GM18507 (cell line): ENCODE measurements at places on chromosomes 4 and X.

DNA sequence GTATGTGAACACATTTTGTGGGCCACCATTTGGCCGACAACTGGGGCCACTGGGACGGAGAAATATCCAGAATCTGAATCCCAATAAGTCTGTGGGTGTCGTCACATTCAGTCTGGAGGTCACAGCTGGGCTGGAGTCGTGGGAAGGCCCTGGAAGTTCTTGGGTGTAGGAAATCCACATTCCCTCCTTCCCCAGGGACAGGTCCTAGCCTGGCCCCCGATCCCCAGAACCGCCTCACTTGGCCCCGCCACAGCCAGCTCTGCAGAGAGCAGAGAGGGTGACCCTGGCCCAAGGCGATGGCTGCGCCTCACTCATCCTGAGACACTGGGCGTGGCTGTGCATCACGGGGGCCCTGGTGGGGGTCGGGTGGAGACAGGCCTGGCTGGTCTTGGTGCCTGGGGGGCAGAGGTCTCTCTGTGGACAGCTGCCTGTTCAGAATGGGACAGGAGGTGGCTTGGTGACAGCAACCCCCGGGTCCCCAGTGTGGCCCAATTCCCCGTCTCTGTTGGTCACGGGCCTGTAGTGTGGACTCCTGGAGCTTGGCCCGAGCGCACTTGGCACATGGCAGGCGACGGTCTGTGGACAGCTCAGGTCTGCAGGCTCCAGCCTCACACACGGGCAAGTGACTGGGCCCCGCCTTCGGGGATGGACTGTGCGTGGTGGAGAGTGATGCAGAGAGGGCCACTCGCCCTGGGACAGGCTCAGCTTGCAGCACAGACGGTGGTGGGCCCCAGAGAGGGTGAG lies 16.4 kb downstream of the DOK7 start:
- no peak for DNase-seq

- no peak for DNase-seq
These were observed 146.8 kb upstream of the NALF2 start for GRCh38 chrX:69357317-69357716.

GRCh38 chr4:112109360-112110058 lies 35.7 kb upstream of the FAM241A start:
- DNase-seq = no peak

DNA sequence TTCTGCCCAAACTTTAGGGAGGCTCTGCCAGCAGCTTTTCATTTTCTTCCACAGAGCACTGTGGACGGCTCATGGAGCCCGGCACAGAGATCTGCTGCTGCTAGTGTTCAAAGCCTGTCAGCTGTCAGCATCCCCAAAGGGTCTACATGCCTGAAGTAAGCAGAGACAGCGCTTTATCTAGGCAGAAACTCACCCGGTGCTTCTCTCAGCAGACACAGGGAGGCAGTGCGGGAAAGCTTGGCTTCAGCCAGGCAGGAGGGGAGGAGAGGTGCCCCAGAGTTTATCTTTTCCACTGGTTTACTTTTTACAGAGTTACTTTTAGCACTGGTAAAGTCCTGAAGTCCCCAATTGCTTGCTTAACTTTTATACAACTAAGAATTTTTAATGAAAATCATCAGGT lies 339.3 kb downstream of the NKX6-1 start:
- no peak for DNase-seq

GRCh38 chr4:32771491-32771890 lies 2051.3 kb downstream of the PCDH7 start:
- DNase-seq = no peak

GRCh38 chr4:66059136-66059535 lies 388.8 kb upstream of the EPHA5 start:
- no peak for DNase-seq

- no peak for DNase-seq
These were observed 819.3 kb downstream of the PCDH7 start for GRCh38 chr4:31539284-31540069.

- DNase-seq = no peak
These were observed 241.4 kb downstream of the UGT8 start for GRCh38 chr4:114839986-114840385.

GRCh38 chr4:79651456-79651855 lies 243.4 kb upstream of the GK2 start:
- no peak for DNase-seq

DNA sequence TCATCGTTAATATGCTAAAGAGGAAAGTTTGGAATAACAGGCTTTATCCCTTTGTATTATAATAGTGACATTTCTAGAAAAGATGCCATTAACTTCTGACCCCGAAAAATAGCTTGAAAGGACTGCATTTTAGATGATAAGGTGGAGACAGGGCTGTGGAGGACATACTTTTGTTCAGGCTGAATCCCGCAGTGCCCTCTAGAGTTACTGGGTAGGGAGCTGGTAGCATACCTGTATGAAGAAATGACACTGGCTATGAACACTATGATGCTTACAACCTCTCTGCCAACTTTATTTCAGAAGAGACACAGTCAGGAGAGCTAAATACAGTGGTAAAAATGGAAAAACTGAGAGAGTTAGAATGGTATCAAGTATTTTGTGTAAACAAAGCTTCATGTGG lies 8.1 kb downstream of the IL1RAPL1 start:
- DNase-seq = no peak

GRCh38 chrX:45172890-45173289 lies 27.8 kb downstream of the DIPK2B start:
- DNase-seq = no peak

GRCh38 chr4:31416498-31416897 lies 696.3 kb downstream of the PCDH7 start:
- DNase-seq = no peak

DNA sequence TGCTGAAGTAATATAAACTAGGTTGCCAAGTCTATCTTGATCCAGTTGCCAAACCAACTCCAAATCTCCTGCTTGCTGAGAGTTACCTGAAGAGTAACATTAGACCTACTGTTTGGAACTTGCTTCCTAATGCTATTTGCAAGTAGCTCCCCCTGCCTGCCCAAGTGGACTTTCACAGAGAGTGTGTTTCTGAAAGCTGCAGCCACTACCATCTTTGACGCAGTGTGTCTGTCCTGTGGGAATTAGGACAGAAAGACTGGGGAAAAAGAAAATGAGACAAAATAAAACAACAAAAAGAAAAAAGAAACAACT lies 195.0 kb upstream of the HS3ST1 start:
- DNase-seq = no peak

DNA sequence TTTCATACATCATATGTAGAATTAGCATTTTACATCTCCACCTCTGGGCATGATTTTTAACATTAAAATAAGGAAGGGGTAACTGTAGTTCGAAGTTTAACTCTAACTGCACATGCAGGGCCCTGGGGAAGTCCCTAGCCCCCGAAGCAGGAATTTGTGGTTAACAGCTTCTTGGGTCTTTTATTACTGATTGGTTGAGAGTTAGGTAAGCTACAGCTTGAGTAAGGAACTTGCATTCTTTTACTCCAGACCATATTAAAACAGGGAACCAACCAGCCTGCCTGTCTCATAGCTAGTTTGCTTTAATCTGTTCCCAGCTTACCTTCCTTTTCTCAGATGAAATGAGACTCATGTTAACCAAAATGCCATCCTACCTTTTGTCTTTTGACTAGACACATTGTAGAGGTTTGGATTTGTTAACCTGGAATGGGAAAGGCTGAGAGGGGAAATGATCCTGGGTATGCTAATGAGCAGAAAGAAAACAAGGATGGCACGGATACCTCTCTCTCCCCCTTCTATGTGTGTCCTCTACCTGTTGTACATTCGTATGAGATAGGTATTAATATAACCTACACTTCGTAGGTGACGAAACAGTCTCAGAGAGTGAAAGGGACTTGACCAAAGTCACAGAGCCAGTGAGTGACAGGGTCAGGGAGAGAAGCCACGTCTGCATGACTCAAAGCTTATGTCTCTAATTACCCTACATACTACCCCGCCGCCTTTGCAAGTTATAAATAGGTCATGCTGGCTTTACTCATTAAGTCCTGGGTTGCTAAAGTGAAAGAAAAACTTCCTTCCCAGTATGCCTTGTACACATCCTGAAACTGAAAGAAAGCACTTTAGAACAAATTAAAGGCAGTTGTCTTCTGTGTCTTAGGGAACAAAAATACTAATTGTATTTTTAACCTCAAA lies 119.5 kb upstream of the AFF2 start:
- peak; percentile 1 for DNase-seq

DNA sequence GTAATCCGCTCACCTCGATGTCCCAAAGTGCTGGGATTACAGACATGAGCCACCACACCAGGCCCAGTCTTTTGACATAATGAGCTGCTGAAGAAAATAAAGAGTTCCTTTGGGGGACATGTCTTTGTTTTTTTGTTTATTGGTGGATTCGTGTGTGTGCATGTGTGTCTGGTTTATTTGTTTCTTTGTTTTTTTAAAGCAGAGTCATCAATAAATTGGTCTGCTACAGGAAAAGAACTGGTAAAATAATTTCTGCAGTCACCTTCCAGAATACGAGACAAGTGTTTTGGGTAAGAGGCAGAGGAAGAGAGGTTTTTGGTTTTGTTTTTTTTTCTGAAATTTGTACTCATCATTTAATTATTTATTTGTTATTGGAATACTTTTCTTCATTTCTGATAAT lies 51.5 kb upstream of the PPP3CA start:
- no peak for DNase-seq

DNA sequence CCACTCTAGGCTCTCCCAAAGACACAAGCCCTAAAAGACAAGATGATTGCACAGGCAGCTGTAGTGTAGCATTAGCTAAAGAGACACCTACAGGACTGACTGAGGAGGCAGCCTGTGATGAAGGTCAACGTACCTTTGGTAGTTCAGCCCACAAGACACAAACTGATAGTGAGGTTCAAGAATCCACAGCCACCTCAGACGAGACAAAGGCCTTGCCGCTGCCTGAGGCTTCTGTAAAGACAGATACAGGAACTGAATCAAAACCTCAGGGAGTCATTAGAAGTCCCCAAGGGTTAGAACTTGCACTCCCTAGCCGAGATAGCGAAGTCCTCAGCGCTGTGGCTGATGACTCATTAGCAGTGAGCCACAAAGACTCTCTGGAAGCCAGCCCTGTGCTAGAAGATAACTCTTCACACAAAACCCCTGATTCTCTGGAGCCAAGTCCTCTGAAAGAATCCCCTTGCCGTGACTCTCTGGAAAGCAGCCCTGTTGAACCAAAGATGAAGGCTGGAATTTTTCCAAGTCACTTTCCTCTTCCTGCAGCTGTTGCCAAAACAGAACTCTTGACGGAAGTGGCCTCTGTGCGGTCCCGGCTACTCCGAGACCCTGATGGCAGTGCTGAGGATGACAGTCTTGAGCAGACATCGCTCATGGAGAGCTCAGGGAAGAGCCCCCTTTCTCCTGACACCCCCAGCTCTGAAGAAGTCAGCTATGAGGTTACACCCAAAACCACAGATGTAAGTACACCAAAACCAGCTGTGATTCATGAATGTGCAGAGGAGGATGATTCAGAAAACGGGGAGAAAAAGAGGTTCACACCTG lies 306.3 kb downstream of the ANK2 start:
- peak; percentile 69 for DNase-seq

- no peak for DNase-seq
These were observed 50.9 kb upstream of the FAM241A start for GRCh38 chr4:112094330-112094729.

- DNase-seq = no peak
These were observed 139.8 kb downstream of the PTTG2 start for GRCh38 chr4:38099908-38100407.

DNA sequence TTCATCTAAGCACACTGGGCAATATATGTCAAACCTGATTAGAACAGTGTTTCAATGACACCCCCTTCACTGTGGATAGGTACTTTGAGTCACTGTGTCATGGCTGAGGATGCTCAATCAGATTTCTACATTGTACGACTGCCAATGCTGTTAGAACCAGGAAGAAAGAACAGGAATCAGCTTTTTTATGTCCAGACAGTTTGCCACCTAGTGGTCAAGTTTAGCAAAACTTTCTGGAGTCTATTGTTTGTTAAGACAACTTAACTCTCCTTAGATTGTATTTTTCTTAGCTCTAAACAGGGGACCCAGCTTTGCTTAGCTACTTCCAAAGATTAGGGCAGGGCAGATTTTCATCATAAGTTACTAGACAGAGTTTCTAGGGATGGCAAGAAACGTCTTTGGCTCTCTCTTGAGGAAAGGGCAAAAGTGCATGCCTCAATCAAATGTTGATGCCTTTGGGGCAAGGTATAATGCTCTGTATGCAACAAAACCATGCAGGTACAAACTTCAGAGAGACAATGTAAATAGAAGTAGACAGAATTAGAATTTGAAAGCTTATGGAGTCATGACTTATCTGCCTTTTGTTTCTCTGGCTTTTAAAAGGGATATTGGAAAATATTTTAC lies 40.5 kb upstream of the BMP3 start:
- DNase-seq = peak; percentile 1

- DNase-seq = no peak
These were observed 31.4 kb downstream of the TBC1D1 start for GRCh38 chr4:37922328-37922727.
